ENCODE measurements at places on chromosomes 12 and 14.

DNA sequence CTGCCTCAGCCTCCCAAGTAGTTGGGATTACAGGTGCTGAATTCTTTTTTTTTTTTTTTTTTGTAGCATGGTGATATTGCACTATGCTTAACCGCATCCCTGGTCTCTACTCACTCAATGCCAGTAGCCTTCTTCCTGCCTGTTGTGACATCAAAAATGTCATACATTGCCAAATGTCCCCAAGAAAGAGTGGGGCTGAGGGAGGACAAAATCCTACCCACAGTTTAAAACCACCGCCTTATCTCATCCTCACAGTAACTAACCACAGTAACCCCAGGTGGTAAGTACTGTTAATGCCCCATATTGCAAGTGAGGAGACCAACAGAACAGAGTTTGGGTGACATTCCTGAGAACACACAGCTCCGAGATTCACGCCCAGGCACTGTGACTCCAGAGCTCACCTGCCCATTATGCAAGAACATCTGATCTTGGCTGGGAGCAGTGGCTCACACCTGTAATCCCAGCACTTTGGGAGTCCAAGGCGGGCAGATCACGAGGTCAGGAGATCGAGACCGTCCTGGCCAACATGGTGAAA lies 19.6 kb downstream of the MORN3 start:
- no peak for DNase-seq

GRCh38 chr12:52634266-52635056 lies 16.1 kb upstream of the KRT73 start:
- no peak for DNase-seq

DNA sequence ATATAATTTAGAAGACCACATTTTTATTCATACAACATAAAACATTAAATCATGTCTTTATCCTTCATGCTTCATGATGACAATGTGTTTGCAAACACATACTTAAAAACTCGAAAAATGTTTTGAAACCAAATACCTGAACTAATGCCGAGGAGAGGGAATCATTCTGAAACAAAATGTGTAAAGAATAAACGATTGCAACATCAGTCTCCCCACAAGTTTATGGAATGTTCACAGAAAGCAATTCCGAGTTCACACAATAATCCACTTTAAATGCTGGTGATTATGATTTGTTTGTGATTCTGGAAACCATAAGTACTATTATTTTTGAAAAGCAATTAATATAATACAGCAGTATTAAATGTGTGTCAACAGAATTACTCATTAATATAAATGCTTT lies 84.5 kb upstream of the PDZRN4 start:
- no peak for DNase-seq

- DNase-seq = no peak
These were observed 426.9 kb upstream of the MIS18BP1 start for GRCh38 chr14:45679853-45680252.

GRCh38 chr14:34926552-34926951 lies 51.4 kb upstream of the BAZ1A start:
- no peak for DNase-seq
